Activated CD4-positive, alpha-beta T cell treated with anti-CD3 and anti-CD28 coated beads for 24 hours (primary cell): ENCODE measurements at places on chromosomes 6 and 20.

DNA sequence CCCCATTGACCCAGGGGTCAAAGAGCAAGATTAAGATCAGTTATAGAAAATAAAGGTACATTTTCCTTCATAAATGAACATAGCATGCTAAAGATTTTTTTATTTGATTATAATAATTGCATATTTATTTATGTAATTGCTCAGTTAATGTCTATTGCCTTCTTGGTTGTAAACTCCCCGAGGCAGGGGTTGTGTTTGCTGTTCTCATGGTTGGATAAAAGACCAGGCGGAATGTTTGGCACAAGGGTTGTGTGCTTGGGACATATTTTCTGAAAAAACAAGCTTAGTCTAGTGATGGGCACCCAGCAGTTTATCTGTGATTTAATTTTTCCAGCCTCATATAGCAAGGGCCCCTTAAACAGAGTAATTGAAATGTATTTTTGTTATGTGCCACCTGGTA is 47.5 kb upstream of the ZFP64 start:
- no peak for DNase-seq

- DNase-seq = no peak
These were observed 110.0 kb downstream of the GMDS start for GRCh38 chr6:2135401-2135800.

- DNase-seq = no peak
These were observed 171.2 kb downstream of the ZDHHC14 start for GRCh38 chr6:157552081-157552747.

GRCh38 chr6:158457616-158458278 is 102.1 kb upstream of the TMEM181 start:
- DNase-seq = no peak

DNA sequence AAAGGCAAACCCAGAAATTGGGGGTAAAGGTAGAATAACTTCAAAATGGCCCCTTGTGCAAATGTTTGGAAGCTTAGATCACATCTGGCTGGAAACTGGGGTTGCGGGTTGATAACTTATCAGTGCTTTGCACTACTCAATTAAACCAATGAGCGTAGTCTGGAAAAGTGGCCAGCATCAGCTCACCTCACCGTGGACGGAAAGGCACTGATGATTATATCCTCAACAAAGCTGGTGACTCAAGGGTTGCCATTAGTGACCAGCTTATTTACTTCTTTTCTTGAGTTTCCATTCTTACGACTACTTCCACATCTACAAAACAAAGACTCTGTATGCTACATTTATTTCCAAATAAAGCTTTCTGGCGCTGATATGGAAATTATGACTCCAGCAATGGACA is 198.5 kb upstream of the HEY2 start:
- DNase-seq = no peak

- DNase-seq = no peak
These were observed 14.3 kb downstream of the B4GALT5 start for GRCh38 chr20:49699200-49699992.

- DNase-seq = no peak
These were observed 22.0 kb downstream of the FOXP4 start for GRCh38 chr6:41568202-41568584.

- DNase-seq = no peak
These were observed 112.5 kb downstream of the WDR27 start for GRCh38 chr6:169589293-169589692.

DNA sequence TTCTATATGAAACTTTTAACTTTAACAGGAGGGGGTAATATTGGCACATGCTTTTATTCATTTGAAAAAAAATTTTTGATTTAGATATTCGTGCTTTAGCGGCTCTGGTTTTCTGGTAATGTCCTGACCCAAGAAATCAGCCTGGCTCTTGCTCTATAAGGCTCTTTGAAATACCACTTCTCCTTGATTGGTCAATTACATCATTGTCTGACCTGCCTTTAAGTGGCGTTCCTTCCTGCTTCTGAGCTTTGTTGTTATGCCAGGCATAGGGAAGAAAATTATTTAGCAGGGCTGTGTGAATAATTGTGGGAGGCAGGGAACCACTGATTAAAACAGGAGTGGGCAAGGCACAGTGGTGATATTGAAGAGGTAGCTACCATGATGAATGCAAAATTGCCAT is 3.9 kb downstream of the RNF144B start:
- DNase-seq = no peak

DNA sequence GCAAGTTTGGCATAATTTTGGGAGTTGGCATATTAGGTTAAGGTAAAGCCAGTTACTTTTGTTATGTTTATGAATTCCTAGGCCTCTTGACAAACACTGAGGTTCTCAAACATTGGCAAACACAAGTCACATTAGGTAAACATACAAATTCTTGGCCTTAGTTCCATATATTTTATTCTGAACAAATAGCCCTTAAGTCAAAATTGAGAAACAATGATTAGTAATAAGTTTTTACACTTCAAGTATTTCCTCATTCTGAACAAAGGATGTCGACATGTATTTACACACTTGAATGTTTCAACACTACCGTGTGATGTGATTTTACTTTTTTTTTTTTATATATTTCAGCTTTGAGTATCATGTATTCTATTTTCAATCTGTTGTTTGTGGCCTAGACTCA is 3.8 kb upstream of the ECHDC1 start:
- DNase-seq = no peak

DNA sequence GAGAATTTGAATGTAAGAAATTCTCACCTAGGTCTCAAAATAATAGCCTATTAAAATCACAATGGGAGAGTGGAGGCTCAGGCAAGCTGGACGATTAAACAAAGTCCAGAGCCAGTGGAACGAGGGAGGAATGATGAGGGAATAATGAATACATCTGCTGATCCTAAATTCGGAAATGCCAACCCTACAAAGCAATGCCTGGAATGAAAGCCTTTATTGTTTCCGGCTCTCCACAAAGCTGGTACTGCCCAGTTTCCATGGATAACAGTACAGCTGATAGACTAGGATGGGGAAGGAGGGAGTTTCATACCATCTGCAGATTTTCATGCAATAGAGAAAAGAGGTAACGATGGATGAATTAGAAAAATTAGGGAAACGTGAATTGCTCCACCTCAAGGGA is 356.1 kb downstream of the CBLN4 start:
- no peak for DNase-seq

DNA sequence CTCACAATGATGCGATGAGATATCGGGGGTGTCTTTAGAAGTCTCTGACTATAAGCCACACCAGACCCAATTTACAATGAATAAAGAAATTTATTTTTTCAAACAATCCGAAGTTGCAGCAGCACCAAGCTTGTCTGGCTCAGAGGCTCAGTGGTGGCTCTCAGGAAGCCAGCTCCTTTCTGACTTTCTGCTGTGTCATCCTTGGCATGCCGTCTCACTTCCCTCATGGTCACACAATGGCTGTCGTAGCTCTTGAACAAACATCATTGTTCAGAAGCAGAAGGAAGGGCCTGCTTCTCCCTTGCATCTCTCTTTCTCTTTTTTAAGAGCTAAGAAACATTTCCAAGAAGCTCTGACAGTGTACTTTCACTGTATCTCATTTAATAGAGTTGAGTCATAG is 299.0 kb downstream of the DOK5 start:
- DNase-seq = no peak

DNA sequence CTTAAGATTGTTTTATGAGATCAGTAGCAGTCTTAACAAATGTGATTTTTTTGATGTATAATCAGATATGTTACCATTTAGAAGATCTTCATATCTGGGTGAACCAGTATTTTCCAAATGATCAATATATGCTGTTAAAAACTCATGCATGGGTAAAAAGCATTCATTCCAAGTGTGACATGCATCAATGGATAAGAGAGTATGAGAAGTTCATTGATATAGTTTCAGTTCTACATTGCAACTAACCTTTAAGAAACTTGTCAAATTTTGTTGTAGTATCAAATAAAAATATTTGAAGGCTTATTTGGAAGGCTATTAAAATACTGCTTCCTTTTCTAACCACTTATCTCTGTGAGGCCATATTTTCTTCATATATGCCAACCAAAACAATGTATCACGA is 117.7 kb downstream of the FIG4 start:
- no peak for DNase-seq

DNA sequence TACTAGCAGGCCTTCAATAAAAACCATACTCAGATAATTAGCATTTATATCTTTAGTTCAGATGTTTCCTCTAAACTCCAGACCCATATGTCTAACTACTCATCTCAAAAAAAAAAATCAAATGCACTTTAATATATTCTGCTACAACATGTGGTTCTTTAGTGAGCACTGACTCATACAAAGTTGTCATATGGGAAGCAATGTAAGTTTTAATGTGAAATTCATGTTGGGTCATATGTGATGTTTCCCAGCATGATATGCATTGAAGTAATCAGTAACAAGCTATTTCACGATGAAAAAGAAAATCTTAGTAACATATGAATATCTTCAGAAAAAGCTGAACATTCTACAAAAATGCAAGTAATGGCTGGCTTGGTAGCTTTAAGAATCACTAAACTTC is 859.7 kb upstream of the ADGRB3 start:
- no peak for DNase-seq

DNA sequence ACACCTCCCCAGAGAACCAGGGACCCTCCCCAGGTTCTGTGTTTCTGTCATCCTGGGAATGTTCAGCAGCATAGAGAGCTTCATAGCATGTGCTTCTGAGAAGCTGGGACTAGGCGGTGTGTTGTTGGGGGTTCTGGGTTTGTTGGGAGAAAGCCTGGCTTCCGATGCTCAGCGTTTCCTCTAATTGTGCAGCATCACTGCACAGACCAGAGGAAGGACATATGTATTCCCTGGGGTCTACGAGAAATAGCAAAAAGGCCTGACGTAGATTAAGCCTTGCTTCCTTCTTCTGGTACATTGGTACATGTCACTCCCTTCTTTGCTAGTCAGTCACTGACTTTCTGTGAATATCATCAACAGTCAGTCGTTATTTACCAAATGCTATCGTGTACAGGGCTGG is 96.9 kb upstream of the SGK1 start:
- no peak for DNase-seq

DNA sequence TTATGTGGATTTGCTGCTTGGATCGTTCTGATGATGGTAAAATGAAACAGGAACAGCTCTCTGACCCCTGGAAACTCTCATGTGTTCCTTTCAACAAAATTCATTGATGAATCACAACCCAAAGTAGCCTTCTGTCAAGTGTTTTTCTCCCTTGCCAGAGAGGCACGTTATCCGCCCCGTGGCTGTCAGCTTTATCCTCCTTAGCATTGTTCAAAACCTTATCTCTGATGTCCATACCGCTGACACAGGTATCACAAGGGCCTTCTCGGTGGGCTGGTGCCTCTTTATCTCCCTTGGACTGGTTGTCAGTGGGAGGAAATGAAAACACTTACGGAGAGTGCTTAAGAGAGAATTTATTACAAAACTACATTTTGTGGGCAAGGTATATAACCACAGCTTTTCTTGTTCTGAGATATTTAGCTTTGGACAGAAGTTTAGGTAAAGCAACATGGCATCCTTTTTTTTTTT is 84.9 kb downstream of the TIAM2 start:
- no peak for DNase-seq

- DNase-seq = no peak
These were observed 887 bp upstream of the NSFL1C start for GRCh38 chr20:1467355-1468116.

DNA sequence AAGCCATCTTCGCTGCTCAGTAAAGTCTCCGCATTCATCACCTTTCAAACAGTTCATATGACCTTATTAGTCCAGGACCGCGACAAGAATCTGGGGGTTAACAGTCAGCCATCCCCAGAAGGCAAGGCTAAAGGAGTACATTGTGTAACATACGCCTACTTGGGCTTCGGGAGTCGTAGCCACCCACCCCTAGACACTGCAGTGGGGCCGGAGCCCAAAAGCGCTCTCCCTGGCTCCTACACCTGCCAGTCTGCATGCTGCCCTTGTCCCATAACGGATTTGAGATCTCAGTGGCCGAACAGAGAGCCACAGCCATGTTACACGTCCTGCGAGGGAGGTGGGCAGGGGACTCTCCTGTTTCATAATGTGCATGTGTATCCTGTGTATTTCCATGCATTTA is 1405.5 kb downstream of the GRIK2 start:
- no peak for DNase-seq

DNA sequence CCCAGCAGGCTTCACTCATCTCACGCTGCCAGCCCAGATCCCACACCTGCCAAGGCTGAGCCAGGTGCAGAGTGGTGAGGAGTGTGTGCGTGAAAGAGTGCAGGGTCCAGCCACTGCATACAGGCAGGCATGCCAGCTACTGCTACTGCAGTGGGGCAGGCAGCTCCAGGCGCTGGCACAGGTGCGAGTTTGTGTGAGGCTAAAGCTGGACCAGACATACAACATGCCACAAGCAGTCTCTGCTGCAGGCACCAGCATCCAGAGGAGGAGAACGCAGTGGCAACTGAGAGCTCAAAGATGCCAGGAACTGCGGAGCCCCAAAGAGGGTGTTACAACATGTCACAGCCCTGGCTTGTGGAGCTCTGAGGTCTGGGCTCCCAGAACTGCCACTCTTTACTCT is 149.8 kb downstream of the EYS start:
- no peak for DNase-seq

- DNase-seq = no peak
These were observed 1.7 kb downstream of the GHRH start for GRCh38 chr20:37259865-37260264.

GRCh38 chr6:74937936-74938335 is 267.9 kb downstream of the COL12A1 start:
- no peak for DNase-seq
